ENCODE measurements at places on chromosomes 1 and 21.

DNA sequence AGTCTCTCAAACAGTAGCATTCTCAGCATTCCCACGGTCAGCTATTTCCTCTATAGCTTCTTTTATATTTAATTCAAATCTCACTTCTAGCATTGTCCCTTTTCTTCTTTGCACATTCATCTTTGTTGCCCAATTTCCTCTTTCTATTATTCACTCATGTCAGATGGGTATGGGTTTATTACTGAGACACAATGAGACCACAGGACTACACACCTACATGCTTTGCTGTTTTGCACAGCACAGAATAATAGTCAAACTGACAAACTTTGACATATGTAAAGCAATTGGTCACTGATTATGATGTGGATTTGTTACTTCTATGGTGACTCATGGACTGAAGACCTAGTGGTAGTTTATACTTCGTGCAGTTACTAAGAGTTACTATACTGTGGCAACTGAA, 5.8 kb upstream of the CD1C start:
- DNase-seq, result no peak

GRCh38 chr1:80593197-80593596, 1207.5 kb upstream of the ADGRL2 start:
- no peak for DNase-seq

GRCh38 chr1:56315293-56315942, 263.9 kb downstream of the PLPP3 start:
- DNase-seq, result no peak

DNA sequence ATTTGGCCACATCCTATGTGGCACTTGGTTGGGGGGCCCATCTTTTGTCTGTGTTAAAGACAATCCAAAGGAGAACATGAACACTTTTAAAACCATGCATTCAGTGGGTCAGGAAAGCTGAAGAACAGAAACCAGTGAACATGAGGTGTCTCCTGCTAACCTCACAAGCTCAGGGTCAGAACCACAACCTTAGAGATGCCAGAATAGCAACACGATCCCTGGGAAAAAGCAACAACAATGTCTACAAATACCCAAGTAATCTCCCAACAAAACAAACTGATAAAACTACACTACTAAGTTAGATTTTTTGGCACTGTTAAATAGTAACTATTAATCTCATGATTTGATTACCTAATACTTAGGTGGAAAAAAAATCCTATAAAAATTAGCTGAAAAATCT, 34.1 kb upstream of the GNG4 start:
- no peak for DNase-seq

GRCh38 chr1:41041614-41042270, 20.2 kb upstream of the SLFNL1 start:
- no peak for DNase-seq

GRCh38 chr1:111704240-111704639, 35.0 kb downstream of the INKA2 start:
- no peak for DNase-seq

- no peak for DNase-seq
Observed at GRCh38 chr1:235327559-235328270, at the start of gene ARID4B. ARID4B (minus strand) TSS chr1:235328179; CDS start chr1:235326919, 1,260 bp downstream.

DNA sequence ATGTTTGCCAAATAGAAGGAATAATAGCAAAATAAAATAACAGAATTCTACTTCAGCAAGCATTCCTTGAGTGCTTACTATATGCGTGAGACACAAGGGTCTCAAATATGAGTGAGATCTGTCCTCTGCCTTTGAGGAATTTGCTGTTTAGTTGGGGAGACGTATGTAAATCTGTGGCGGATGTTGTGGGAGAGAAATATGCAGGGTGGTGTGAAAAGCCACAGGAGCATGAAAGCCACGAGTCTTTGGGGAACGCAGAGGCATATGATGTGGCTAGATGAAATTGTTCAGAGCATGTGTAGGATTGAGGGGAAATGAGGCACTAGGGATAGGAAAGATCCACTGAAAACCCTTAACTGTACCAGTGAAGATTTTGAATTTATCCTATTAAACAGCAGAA, 244.4 kb downstream of the PBX1 start:
- no peak for DNase-seq

GRCh38 chr21:35204850-35205541, 155.9 kb upstream of the RUNX1 start:
- DNase-seq, result no peak
